ENCODE measurements at places on chromosomes 1 and 21. TPM values are rescaled to one million over a fixed set of nuclear protein-coding genes. Genes with fewer than 3 reads are reported as not detected.

PSMB2 gene
- polyA plus RNA-seq, result 59.1 TPM

KLHDC9 gene
- 5.6 TPM for polyA plus RNA-seq

DNA sequence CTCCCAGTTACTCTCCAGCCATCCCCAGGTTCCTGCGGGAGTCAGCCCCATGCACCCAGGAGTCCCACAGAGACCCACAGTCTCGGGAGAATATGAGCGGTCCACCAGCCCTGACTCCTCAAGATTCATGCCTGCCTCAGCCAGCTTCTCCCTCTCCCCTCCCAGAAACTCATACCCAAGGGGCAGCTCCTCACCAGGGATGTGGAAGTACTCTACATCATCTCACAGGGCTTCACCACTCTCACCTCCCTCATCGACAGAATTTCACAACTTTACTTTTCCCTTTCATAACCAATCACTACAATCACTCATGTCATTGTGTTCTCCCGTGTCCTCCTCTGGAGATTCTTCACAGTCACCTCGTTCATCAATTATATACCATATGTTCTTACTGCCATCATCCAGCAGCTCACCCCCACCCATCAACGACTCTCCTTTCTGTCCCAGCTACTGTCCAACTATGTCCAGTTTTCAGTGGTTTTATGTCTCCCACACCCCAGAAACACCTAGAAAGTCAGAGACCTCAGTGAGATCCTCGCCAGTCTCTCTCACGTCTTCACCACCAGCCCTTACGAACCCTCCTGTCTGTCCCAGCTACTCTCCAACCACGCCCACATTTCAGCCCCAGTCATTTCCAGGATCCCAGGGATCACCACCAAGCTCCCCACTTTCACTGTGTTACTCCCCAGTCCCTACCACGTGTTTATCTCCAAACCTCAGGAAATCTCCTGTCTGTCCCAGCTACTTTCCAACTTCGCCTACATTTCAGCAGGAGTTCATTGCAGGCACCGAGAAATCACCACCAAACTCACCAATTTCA is 1530.1 kb upstream of the TPTE start:
- no peak for DNase-seq

DNA sequence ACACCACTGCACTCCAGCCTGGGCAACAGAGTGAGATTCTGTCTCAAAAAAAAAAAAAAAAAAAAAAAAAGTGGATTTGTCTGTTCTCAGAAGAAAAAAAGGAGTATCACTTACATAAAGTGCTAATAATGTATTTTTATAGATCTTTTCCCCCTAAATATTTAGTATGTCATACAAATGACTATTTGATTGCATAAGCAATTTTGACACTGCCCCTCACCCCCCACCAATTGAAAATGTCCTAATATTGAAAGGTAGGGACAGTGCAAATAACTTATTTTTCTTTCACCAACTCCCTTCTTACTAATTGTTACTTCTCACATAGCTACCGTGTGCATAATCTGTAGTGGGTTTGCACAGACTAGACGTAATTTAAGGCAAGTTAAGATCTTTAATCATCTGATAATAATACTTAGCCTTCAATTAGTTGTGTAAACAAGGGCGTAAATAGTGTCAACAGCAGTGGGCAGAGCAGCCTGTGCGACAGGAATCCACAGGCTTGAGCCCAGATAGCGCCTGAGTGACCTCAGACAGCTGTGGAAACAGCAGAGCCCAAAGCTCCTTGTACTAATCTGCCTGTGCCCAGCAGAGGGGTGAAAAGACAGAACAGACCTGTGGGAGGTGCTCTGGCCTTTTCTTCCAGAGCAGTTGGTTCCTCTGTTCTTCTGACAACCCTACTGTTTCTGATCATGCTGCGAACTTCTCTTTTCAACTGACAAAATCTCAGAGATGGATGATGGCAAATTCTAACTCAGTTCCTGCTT is 4.5 kb upstream of the IER5 start:
- no peak for DNase-seq

- DNase-seq, result no peak
Observed at GRCh38 chr1:159113596-159114433, 37.2 kb upstream of the AIM2 start.
